ENCODE measurements at places on chromosomes 5 and 9.

- DNase-seq, result no peak
These were observed 6.0 kb downstream of the KIF24 start for GRCh38 chr9:34322899-34323591.

DNA sequence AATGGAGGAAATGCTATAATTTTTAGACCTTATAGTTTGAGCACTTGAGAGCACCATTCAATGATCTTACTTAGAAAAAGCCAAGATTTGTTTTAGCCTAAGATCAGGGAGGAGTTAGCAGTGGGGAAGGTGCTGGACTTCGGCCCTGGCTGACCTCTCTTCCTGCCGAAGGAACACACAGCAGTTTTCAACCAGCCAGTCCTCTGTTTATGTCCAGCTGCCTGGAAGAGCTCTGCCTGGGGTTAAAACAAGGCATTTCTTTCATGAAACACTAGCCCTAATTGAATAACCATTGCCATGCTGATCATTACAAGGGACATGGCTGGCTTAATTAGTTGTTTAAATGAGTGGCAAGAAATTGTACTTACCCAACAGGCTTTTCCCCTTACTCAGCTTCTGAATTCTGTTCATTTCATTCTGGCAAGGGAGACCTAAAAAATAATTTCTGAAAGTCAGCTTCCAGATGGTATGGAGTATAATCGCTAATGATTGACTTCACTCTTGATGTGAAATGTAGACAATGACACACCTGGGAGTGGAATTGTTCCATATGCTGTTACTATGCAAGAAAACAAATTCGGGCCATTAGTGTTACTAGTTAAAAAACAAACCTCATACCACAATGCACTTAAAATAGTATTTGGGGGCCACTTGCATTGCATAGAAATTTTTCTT, 514.2 kb downstream of the SPOCK1 start:
- no peak for DNase-seq

GRCh38 chr5:133655966-133656365, 43.6 kb upstream of the FSTL4 start:
- DNase-seq, result no peak

DNA sequence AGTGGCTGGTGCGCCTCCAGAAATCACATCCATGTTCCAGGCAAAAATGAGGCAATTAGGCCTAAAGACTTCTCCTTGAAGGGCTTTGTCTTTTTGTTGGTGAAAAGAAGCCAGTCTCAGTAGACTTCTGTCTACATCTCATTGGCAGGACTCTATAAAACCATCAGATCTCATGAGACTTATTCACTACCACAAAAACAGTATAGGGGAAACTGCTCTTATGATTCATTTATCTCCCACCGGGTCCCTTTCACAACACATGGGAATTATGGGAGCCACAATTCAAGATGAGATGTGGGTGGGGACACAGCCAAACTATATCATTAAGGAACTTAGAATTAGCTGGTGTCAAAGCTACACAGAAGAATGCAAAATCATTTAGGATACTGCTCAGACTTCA, 77.7 kb upstream of the SNX2 start:
- DNase-seq, result no peak

DNA sequence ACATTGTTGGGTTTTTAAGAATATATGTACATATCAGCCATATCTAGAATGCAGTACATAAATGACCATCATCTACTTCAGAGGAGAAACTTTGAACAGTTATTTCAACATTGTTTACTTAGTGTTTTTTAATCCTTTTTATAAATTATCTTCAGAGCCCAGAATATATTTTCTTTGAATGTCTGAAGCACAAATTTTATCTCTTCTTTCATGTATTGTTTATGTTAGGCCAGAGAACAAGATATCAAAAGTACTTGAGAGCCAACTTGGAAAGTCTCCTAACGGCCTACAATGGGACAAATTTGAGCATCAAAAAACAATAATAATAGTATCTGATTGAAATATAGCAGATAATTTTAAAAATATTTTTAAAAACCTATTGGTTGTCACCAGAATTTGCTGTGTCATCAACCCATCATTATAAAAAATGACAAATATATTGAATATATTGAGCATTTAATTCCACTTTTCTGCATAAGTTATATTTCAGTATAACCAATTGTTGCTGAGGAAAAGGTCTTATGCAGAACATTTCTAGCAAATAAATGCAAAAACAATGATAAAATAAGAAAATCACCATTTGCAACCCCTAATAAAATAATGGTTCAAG, 67.5 kb upstream of the CCNG1 start:
- no peak for DNase-seq

GRCh38 chr5:54539001-54539400, 21.4 kb downstream of the SNX18 start:
- DNase-seq, result no peak

DNA sequence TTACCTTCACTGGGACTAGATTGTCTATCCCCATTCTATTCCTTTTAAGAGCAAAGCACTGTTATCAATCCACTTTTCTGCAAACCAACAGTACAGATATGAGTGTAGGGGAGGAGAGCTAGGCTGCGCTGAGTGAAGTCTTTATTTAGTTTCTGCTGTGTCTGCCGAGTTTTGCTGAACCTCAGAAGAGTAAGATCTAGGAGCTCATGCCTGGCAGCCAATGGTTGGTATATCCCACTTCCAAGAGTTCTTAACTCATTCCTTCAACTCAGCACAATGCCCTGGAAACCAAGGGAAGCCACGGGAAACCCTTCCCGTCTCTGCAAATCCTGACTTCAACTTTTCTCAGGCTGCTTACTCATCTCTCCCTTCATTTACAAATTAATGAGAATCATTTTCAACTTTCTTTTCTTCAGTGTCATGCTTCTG, 58.0 kb upstream of the JAK2 start:
- no peak for DNase-seq

DNA sequence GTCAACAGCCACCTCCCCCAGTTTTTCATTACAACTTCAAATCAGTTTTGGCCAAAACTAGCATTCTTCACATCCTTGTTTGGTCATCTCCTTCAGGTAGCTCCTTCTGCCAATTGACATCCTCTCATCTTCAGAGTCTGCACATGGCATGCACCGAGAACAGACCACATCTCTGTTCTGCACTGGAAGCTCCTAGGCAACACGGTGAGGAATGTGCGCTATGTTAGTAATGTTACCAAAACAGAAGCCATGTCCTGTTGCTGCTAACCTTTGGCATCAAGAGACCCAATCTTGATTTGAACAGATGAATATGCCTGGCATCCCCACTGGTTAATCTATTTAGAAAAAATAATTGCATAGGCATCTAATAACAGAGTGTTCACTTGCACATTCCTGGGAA, 5.1 kb upstream of the HK3 start:
- DNase-seq, result no peak

DNA sequence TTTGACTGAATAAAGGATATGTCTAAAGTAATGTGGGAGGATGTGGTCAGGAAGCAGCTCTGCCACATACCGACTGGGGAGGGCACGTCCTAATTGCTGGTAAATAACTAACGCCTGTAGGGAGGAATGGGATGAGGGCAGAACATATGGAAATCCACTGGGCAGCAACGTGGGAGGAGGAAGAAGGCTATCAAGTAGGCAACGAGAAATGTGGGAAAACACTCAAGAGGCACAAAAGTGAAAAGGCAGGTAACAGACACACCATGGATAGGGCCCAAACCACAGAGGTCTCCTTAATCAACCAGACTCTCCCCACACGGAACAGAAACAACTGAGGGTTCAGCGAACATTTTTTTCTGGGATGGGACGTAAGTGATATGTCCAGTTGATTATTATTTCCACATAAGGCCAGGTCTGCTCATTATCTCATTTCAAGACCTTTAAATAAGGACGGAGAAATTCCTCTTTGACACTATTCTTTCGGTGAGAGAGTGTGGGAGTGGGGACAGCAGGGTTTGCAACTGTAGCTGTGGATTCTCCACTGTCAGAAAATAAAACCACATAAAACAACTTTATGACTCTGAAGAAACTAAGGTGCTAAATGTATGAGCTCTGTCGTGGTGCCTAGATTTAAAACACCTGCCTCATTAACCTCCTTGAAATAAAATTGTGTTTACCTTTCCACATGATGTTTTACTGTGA, 17.0 kb downstream of the IARS1 start:
- no peak for DNase-seq

GRCh38 chr9:297104-297972, 82.7 kb downstream of the DOCK8 start:
- DNase-seq, result no peak
